ENCODE measurements at places on chromosomes 2 and 18. TPM values are rescaled to one million over a fixed set of nuclear protein-coding genes. Genes with fewer than 3 reads are reported as not detected.
A peak's percentile ranks its signal among the peaks of the same experiment; 100 is the strongest.

The DYNAP gene
- 26.2 TPM for total RNA-seq

The RSAD2 gene
- total RNA-seq: 1.6 TPM

The CCDC141 gene
- 0.28 TPM for total RNA-seq

DNA sequence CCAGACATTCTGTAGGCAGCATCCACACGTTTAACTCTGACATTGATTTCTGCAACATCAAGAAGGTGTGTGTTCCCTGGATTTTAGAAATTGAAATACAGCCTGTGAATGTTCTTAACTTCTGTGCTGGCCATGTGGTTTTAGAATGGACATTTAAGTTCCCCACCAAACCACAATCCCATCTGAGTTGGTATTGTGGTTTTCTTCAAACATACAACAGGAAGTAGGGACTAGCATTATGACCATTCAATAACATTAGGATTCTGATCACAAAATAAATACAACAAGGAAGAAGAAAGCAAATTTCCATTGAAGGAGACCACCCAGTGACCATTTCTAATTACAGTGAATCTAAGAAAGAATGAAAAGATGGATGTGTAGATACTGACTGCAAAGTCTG is 51.2 kb downstream of the MAP3K20 start:
- no peak for ATAC-seq

DNA sequence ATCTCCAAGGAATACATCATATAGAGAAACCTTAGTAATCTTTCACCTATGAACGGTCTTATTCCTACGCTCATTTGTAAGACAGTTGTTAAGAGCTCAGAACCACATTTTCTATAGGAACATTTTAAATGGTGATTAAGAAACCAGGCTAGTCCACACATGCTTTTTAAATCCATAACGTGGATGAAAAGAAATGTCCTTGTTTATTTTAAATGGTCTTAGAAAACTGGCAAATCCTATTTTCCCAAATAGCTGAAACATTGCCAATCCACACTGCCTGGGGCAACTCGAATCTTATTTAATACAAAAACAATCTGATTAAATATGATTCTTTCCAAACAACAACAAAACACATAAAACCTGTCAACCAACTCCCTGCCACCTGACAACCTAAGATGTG is 23.7 kb downstream of the METTL8 start:
- peak; percentile 51 for ATAC-seq

DNA sequence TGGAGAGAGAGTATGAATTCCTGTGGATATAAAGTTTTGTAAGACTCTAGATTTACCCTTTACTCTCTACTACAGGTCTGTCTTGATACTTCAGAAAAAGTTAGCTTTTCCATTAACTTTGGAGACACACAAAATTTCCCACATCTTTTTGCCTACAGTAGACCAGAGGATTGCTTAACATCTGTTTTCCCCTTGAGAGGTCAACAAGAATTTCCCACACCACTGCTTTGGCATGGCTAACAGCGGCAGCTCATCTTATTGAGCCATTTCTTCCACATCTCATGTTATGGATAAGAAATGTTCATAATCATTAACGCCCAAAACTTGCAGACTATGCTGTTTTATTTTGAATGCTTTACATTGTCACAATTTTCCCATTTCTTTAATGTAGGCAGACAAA is 273.6 kb upstream of the RGPD4 start:
- no peak for ATAC-seq
